Right ventricle myocardium superior (tissue), 1 donor: ENCODE measurements at places on chromosomes 7 and 10. TPM values are rescaled to one million over a fixed set of nuclear protein-coding genes. Genes with fewer than 3 reads are reported as not detected.

Gene MARVELD1
- total RNA-seq = 6.4 TPM

Gene TMEM196
- total RNA-seq = not detected

Gene USP54
- total RNA-seq = 22.5 TPM

Gene USP6NL
- 5.2 TPM for total RNA-seq

Gene GRK5
- 47.6 TPM for total RNA-seq

Gene GNAT3
- not detected for total RNA-seq

Gene TFPI2
- 1.3 TPM for total RNA-seq

Gene MRLN
- not detected for total RNA-seq

Gene C10orf105
- 0.05 TPM for total RNA-seq
